Foreskin fibroblast (primary cell): ENCODE measurements at places on chromosomes 12 and 14.

DNA sequence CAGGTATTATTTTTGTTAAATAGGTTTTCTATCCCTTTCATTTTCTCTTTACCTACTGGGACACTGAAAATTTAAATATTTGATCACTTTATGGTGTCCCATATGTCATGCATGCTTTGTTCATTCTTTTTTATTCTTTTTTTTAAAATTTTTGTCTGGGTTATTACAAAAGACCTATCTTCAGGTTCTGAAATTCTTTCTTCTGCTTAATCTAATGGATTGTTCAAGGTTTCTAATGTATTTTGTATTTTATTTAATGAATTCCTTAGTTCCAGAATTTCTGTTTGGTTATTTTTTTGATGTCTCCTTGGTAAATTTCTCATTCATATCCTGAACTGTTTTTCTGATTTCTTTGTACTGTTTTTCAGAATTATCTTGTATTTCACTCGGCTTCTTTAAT is 20.2 kb upstream of the VASH1 start:
- no peak for DNase-seq

- DNase-seq: no peak
Measured at GRCh38 chr12:47722941-47723631, 2.2 kb downstream of the ENDOU start.

DNA sequence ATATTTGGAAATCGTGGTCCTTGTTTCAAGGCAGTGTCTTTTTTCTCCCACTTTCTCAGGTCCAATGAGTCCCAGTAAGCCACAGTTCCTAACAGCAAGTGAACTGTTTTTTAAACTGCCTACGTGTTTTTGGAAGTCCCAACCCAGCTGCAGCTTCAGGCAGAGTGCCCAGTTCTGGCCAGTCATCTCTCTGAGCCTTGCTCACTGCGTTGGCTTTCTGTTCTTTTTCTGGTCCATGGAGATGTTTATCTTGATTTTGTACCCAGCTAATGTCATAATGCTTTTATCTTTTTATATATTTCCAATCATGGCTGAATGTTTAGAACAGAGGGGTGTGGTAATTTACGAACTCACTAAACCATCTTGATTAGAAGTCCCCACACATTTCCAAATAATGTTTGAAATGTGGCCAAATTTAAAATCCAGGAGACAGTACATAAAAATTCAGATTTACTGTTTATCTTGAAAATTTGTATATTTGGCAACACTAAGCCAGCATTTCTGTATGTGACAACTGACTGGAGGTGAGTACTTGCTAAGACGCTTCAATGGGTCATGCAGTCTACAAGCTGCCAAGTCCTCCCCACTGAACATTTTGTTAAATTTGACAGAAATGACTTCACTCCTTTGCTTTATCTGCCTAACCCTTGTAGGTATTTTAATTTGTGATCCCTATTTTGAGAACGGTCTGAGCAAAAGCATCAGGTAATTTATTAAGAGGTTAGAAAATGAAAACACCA is 46.1 kb upstream of the OTOGL start:
- DNase-seq: peak; percentile 95

DNA sequence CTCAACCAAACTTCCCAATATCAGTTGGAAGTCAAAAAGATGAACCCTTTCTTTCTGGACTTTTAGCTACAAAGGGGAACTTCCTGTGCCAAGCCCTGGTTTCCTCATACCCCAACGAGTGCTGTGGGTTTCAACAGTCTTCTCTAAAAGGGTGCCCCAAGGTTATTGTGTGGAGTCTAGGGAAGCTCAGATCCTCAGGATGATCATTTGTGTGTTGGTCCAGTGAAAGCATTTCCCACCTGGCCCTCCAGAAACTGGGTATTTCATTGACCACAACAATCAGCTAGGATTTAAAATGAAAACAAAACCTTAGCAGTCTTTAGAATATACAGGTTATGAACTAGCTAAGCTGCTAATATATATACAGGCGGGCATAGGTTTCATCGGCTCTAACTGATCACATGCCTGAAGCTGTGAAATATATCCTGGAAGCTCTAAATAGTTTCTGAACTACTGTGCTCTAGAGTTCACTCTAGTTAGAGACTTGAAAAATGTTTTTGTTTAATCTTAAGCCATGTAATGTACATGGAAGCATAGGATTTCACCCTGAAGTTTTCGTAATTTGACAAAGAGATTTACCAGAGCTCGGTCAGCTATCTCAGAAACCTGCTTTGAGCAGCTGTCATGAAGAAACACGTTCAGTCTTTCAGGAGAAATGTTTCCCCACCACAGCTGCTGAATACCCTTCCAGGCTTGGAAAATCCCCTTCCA is 29.6 kb downstream of the P2RX4 start:
- DNase-seq: no peak

DNA sequence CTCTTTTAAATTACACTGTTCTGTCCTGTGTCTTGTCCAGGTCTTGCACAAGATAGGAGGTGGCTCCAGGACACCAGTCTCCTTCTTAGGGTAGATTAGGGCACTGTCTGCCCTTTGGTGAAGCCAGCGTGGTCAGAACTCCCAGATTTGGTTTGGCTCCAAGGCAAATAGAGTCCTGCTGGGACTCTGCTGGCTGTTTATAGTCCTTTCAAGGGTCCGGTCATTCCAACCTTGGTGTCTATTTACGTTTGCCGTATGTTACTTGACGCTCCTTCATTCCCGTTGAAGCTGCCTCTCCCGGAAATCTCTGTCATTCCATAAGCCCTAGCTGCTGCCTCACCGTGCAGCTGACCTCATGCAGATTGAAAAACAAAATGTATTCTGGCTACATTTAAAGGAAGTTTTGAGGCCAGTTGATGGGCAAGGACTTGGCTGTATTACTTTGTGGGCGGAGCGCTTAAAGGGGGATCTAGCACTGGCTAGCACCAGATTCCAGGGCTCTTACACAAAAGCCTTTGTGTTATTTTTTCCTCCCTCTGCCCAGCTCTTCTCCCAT is 180.6 kb downstream of the AKAP6 start:
- peak; percentile 91 for DNase-seq

GRCh38 chr12:7099290-7099996 is 7.2 kb upstream of the C1R start:
- DNase-seq: no peak
